Suppressor macrophage treated with lipopolysaccharide for 1 hour (primary cell): ENCODE measurements at places on chromosomes 2 and 18.
A peak's percentile ranks its signal among the peaks of the same experiment; 100 is the strongest.

GRCh38 chr2:55590810-55591440 lies 26.5 kb downstream of the PPP4R3B start:
- DNase-seq, result no peak

- DNase-seq, result no peak
Observed at GRCh38 chr2:234930397-234930796, 21.4 kb upstream of the SH3BP4 start.

DNA sequence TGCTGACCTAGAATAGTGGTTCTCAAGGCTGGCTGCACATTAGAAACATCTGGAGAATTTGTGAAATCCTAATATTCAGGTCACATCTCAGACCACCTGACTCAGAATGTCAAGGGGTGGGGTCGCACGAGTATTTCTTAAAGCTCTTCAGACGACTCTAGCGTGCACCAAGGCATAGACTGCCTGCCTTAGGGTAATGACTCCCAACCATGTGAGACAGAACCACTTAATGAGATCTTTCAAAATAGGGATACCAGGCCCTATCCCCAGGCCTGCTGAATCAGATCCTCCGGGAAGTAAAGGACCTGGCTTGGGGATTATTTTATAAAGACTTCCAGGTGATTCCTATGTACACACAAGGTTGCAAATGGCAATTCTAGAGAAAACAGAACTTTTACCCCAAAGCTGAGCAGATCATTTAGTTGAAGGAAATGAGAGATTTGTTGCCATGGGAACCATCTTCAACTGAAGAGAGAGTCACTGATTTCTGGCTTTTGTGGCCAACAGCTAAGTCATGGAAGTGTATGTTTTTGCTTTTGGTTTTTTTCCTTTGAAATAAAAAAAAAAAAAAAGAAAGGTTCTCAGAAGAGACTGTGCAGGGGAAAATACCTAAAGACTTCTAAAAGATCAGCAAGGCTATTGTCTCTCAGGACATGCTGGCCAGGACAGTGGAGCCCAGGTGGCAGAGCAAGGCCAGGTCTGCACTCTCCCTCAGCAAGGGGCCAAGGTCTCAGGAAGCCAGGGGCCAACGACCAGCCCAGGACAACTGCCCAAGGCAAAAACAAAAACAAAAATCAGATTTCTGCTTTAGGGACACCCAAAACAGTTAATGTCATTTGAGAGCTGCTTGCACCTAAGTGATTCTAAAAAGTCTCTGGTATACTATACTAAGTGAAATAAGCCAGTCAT lies 15.3 kb upstream of the LOXHD1 start:
- no peak for DNase-seq

- DNase-seq, result no peak
Observed at GRCh38 chr2:142954493-142954892, 77.0 kb downstream of the KYNU start.

GRCh38 chr2:128311755-128312341 lies 6.8 kb downstream of the HS6ST1 start:
- DNase-seq, result no peak

DNA sequence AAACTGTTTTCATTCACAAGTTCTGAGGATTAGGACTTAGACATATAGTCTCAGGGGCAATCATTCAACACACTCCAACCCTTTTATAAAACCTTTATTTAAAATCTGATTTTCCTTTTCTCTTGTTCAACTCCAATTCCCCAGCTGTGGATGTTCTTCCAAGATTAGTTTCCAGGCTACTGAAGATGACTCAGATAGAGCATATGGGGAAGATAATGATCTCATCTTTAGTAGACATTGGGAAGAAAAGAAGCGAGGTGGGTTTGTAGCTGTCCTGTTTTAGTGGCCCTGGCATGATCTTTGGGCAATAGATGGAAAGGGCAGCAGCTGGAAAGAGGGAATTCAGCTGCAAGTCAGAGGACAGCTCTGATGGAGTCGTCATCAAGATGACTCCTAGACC lies 247.7 kb upstream of the CCDC68 start:
- DNase-seq, result no peak

DNA sequence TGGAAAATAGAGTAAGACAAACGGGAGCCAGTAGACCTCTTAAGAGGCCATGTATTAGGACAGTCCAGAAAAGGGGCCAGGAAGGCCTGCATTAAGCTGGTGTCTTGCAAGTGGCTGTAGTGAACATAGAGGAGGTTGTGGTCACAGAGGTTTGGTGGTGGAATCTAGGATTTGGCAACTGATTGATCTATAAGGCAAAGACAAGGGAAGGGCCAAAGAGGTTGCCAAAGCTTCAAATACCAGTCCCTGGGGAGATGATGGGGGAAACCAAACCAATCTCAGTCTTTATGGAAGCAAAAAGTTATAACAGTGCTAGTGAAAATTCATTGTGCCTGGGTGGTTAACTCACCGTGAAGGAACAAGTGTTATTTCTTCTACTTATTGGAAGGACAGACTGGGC lies 28.7 kb upstream of the RTN4 start:
- DNase-seq, result no peak

DNA sequence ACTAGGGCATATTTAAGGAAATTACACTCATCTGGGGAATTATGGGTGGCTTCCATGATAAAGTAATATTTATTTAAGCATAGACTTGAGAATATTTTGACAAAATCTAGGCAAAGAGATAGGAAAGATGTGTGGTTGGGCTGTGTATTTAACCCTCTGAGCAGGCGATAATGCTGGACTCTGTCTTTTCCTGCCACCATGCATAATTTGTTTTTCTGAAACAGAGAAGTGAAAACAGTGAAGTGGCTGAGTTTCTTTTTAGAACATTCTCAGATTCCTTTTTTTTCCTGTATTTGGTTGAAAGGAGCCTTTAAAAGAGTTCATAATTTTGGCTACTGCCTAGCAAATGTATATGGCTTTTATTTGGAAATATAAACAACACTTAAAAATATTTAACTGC lies 104.8 kb upstream of the CDH19 start:
- DNase-seq, result peak; percentile 10

DNA sequence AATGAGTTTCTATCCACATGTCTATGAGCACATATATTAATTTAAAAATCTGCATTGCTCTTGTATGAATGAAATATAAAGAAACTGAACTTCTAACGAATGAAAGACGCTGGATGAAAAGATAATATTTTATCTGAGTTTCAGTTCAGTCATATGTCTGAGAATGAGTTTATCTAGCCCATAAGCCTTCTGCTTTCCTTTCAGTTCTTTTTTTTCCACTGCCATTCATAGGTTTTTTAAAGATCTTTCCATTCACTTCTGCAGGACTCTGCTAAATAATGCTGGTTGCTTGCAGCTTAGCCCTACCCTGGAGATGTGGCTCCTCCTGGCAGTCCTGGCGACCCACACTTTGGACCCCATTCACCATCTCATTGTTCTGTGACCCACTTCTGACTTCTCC lies 109.0 kb downstream of the BCL2 start:
- DNase-seq, result no peak

DNA sequence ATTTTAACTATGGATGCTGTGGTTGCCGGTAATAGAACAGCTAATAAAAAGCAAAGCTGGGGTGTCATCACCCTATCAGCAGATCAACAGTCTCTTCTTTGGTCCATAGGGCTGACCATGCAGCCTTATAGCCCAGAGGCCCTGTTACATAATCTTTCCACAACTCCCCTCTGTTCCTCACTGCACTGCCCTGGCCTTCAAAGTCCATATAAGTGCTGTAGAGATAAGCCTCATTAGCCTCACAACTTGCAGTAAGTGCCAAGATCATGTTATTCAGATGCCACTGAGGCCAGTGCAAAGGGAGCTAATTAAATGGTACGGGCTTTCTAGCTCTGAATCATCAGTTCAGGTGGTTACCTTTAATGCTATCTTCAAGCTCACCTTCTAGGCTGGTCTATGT lies 89.7 kb upstream of the CXCR4 start:
- DNase-seq, result no peak

DNA sequence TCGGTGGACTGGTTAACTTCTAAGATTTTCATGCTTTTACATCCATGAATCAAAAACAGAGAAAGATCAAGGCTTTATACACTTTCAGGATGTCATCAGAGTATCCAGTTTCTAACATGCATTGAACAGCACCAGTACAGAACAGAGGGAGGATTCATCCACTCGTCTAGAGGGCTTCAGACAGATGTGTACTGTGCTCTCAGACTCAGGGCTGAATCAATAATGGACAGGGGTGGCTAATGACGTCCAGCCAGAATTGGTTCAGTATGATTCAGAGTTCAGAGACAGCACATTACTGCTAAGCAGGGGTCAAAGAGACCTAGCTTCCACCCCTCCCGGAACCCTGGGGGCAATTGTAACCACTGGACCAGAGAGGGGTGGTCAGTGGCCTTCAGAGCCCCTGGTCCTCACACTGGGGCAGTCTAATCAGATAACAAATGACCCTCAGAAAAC lies 37.3 kb downstream of the RNU4ATAC start:
- DNase-seq, result no peak

GRCh38 chr2:235215248-235215647 lies 263.4 kb downstream of the SH3BP4 start:
- DNase-seq, result no peak

DNA sequence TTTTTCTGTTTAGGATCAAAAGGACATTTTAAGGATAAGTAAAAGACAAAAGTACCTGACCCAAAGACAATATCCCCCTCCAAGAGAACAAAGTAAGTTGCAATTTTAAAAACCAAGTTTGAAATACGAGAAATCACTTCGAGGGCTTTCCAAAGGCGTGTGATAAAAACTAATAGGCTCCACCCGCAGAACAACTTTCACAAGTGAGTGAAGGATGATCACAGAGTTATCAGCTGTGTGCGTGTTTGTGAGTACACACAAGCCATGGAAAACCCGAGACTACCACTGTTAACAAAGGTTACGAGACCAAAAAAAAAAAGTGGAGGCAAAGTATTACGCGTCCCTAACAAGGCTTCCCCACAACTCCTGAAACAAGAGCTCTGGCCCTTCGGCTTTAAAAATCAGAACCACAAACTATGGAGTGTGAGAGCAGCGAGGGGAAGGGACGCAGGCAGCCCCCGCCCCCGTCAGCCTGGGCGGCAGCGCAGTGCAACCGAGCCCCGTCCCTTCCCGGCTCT lies 719 bp downstream of the SMAD2 start:
- DNase-seq, result peak; percentile 89

- DNase-seq, result peak; percentile 37
Observed at GRCh38 chr2:99634234-99634633, 144.4 kb upstream of the REV1 start.
